ENCODE measurements at places on chromosomes 7 and 10. TPM values are rescaled to one million over a fixed set of nuclear protein-coding genes. Genes with fewer than 3 reads are reported as not detected.

Gene GIMAP6
- total RNA-seq: 28.2 TPM

GRCh38 chr7:84722086-84722485 is 464.8 kb downstream of the SEMA3D start:
- H3K27ac ChIP-seq: no peak overlapping the region
- no peak for DNase-seq
- H3K4me1 ChIP-seq: no peaks in the 10 kb centered on the region
- no peaks in the 10 kb centered on the region for H3K27me3 ChIP-seq
- H3K36me3 ChIP-seq: no peaks in the 10 kb centered on the region

DNA sequence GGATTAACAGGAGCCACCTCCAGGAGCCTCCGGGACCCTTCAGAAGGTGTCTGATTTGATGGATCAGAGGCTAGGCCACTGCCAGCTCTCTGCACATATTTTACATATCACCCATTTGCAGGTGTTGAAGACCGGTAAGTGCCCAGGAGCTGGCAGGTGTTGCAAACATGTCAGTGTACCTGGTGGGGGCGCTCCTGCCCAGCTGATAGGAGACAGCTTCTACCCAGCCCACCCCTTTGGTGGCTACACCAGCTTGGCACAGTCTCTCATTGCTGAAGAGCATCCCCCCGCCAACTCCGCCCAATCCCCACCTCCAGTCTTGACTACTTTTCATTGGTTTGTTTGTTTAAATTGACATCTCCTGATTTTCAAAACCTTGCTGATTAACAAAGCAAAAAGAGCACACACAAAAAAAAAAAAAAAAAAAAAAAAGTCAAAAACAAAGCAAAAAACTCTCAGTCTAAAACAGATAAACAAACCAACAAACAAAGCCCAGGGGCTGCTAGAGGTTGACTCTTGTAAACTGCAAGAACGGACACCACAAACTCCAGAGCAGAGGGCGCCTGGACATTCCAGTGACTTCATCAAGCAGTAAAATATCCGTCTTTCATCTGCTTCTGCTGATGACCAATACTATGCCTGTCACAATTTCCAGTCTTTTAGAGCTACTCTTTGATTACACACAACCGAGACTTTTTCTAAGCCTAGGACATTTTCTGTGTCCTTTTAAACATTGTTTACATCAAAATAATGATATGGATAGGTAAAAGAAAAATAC is 275.3 kb downstream of the NRG3 start:
- no peak overlapping the region for H3K27ac ChIP-seq
- no peaks in the 10 kb centered on the region for H3K36me3 ChIP-seq
- no peak overlapping the region for H3K4me3 ChIP-seq
- DNase-seq: no peak
- H3K27me3 ChIP-seq: no peaks in the 10 kb centered on the region

DNA sequence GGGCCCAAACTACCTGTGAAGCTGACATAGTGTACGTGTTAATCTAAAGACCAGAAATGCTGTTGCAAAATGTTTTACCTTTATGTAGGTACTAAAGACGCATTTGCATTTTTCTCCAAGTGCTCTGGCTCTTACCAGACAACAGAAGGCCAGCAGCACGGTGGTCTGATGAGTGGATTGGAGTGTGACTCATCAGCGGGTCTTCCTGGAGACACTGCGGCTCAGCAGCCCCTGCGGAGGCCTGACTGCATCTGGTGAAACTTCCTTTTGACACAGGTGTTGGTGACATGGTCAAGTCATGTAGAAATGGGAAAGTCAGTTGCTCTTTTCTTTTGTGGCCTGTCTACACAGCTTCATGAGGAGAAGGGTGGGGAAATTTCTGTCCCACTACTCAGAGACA is 723.6 kb downstream of the INHBA start:
- no peak overlapping the region for H3K4me3 ChIP-seq
- no peaks in the 10 kb centered on the region for H3K27me3 ChIP-seq
- no peaks in the 10 kb centered on the region for H3K36me3 ChIP-seq
- H3K4me1 ChIP-seq: no peaks in the 10 kb centered on the region
- no peak for DNase-seq

Gene STARD3NL
- total RNA-seq: 42.9 TPM

DNA sequence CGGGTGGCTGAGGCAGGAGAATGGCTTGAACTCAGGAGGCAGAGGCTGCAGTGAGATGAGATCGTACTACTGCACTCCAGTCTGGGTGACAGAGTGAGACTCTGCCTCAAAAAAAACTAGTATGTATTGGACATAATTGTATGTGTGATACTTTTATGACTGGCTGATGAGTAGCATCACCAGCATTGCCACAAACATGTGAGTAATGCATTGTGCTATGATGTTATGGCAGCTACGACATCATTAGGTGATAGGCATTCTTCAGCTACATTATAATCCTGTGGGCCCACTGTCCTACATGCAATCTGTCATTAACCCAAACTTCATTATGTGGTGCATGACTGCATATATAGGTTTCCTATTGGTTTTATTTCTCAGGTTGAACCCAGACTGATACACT is 352.4 kb downstream of the GALNT17 start:
- H3K27me3 ChIP-seq: no peaks in the 10 kb centered on the region
- DNase-seq: no peak
- no peaks in the 10 kb centered on the region for H3K36me3 ChIP-seq
- H3K4me3 ChIP-seq: no peak overlapping the region
- no peak overlapping the region for H3K27ac ChIP-seq
- H3K4me1 ChIP-seq: no peaks in the 10 kb centered on the region

GRCh38 chr10:116769791-116770190 is 27.4 kb upstream of the HSPA12A start:
- H3K27me3 ChIP-seq: no peaks in the 10 kb centered on the region
- H3K4me1 ChIP-seq: no peaks in the 10 kb centered on the region
- no peaks in the 10 kb centered on the region for H3K36me3 ChIP-seq
- no peak for DNase-seq
- H3K4me3 ChIP-seq: no peak overlapping the region
- H3K27ac ChIP-seq: no peak overlapping the region

DNA sequence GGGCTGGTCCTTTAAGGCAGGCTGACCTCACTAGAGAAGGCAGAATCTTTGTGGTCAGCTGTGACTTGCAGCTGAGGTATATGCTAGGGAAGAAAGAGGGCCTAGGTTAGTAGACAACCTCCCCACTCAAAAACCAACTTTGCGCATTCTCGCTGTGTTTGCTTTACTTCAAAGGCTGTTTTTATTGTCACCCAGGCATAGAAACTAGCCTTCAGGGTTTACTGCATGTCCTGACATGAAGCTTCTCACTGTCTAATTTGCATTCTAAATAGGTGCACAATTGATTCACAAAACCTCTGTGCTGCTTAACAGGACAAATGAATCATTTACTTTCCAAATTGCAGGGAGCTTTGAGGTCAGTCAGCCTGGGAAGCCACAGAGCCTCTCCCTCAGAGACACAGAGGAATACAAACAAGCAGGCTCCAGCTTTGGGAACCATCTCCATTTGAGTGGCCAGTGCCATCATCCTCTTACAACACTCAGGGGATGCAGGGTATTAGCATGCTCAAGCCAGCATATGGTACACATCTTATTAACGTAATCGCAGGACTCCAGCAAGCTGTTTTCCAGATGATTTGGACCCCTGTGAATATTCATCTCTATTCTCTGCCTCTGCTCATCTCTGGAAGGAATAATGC is 596.4 kb upstream of the GHITM start:
- H3K4me3 ChIP-seq: no peak overlapping the region
- H3K36me3 ChIP-seq: no peaks in the 10 kb centered on the region
- H3K4me1 ChIP-seq: no peaks in the 10 kb centered on the region
- no peak overlapping the region for H3K27ac ChIP-seq
- DNase-seq: no peak

Gene CDK5
- total RNA-seq: 8.8 TPM

Gene UPP1
- 32.1 TPM for total RNA-seq

- no peak overlapping the region for H3K4me3 ChIP-seq
- H3K27ac ChIP-seq: no peak overlapping the region
- H3K4me1 ChIP-seq: no peaks in the 10 kb centered on the region
- no peaks in the 10 kb centered on the region for H3K27me3 ChIP-seq
Measured at GRCh38 chr10:17206210-17206709, 4.8 kb upstream of the TRDMT1 start.

Gene TAS2R41
- total RNA-seq: not detected

- no peak for DNase-seq
- no peak overlapping the region for H3K27ac ChIP-seq
- H3K4me1 ChIP-seq: no peaks in the 10 kb centered on the region
Measured at GRCh38 chr7:85022064-85022697, 164.7 kb downstream of the SEMA3D start.

Gene PTPRN2
- total RNA-seq: 1.6 TPM

Gene RBP3
- total RNA-seq: not detected

GRCh38 chr10:76572021-76572420 is 1065.6 kb downstream of the KCNMA1 start:
- no peak overlapping the region for H3K27ac ChIP-seq
- no peak overlapping the region for H3K4me3 ChIP-seq
- no peaks in the 10 kb centered on the region for H3K27me3 ChIP-seq
- H3K36me3 ChIP-seq: no peaks in the 10 kb centered on the region

- no peak for DNase-seq
- H3K4me3 ChIP-seq: no peak overlapping the region
- no peaks in the 10 kb centered on the region for H3K36me3 ChIP-seq
- H3K27me3 ChIP-seq: no peaks in the 10 kb centered on the region
- no peak overlapping the region for H3K27ac ChIP-seq
- no peaks in the 10 kb centered on the region for H3K4me1 ChIP-seq
Measured at GRCh38 chr10:106338486-106338885, 826.0 kb downstream of the SORCS1 start.

GRCh38 chr7:4189131-4189570 is 492.9 kb upstream of the FOXK1 start:
- H3K4me3 ChIP-seq: no peak overlapping the region
- H3K36me3 ChIP-seq: no peaks in the 10 kb centered on the region
- peak overlapping the region; percentile 74 for H3K27ac ChIP-seq
- H3K27me3 ChIP-seq: no peaks in the 10 kb centered on the region

DNA sequence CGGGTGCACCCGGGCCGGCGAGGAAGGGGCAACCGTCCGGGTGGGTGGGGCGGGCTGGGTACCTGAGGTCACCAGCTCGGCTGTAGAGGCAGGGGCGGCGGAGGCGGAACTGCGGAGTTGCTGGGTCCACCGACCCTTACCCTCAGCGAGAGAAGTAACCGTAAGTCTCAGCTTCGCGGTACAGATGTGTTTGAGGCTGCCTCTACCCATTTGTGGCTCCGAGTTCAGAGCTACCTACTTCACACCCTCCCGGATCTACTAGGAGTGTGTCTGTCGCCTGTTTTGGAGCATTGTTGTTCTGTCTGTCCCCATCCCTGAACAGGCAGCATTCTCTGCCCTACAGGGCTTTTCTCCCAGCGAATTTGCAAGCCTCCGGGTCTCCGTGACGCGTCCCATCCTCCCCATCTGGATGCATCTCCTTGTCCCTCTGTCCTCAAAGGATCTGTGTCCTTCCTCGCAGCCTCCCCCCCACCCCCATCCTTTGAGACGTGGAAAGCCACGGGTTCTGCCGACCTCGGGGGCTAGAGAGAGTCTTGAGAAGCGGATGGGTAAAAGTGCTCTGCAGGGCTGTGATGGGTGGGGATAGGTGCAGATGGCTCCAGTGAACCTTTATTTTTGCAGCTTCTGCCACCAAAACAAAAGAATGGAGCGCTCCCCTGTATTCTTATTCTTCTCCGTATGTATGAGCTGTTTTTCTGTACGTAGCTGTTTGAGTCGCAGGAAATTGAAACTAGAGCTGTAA is 757 bp downstream of the ANKIB1 start:
- H3K4me1 ChIP-seq: peaks cover 11% of the 10 kb centered on the region
- peak overlapping the region; percentile 98 for H3K27ac ChIP-seq
- peak overlapping the region; percentile 96 for H3K4me3 ChIP-seq
- H3K27me3 ChIP-seq: no peaks in the 10 kb centered on the region
- no peak for DNase-seq

DNA sequence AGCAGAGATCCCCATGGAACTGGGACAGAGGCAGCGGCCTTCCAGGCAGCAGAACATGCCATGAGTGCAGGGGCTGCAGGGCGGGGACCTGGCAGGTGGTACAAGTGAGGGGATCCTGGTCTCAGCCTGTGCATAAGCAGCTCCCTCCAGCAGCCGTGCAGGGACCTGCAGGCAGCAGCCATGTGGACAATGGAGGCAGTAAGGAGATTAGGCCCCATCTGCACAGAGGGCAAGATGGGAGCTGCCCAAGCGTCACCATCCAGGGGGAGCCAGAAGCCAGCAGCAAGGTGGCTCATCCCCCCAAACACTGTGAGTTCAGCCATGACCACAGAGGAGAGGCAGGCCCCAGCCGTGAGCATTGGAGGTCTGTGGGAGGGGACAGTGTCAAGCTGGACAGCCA is 3.1 kb downstream of the DDC start:
- no peak for DNase-seq
- no peaks in the 10 kb centered on the region for H3K27me3 ChIP-seq
- H3K4me1 ChIP-seq: no peaks in the 10 kb centered on the region
- no peak overlapping the region for H3K27ac ChIP-seq

Gene CUZD1
- total RNA-seq: 0.48 TPM

GRCh38 chr10:120749856-120750566 is 101.2 kb upstream of the WDR11 start:
- no peak overlapping the region for H3K4me3 ChIP-seq
- H3K36me3 ChIP-seq: no peaks in the 10 kb centered on the region
- DNase-seq: no peak

DNA sequence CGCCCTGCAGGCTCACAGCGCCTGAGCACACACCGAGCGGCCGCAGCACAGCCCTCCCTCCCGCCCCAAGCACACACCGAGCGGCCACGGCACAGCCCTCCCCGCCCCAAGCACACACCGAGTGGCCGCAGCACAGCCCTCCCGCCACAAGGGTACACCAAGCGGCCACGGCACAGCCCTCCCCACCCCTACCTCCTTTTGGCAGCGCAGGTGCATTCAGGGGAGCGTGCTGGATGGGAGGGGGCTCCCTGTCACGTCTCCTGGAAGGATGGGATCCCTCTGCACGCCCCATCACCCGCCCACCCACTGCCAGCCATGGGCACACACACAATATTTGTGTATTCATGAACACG is 482.6 kb downstream of the DNAJB6 start:
- no peaks in the 10 kb centered on the region for H3K36me3 ChIP-seq
- no peaks in the 10 kb centered on the region for H3K4me1 ChIP-seq
- H3K4me3 ChIP-seq: no peak overlapping the region
- no peak overlapping the region for H3K27ac ChIP-seq
- peaks cover 15% of the 10 kb centered on the region for H3K27me3 ChIP-seq

DNA sequence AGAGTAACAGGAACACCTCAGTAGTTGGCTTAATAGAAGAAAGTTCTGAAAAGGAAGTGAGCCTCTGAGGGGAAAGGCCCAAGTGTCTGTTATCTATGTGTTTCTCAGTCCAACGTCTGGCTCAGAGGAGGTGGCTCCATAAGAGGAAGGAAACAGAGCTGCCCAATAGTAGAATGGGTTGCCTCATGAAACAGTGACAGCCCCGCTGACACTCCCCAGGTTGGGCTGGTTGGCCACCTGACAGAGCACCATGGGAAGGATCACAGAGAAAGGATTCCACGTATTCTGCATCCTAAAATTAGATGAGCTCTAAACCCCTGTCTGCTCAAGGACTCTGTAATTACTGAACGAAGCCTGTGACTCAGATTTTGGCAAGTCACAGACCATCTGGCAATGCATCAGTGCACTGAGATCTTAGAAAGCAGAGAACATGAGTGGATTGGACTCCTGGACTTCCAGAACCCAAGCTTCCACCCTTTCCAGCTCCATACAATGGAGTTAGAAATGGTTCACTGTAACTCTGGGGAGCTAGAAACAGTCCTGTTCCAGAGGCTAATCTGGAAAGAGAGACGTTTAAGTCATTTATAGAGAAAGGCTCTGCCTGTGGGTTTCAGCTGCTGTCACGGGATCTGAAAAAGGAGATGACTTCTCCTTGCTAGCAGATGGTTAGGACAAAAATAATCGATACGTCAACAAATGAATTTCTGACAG is 2.9 kb downstream of the PKD2L1 start:
- H3K27ac ChIP-seq: no peak overlapping the region
- H3K4me1 ChIP-seq: no peaks in the 10 kb centered on the region
- no peak for DNase-seq
- no peaks in the 10 kb centered on the region for H3K36me3 ChIP-seq

Gene STEAP1B
- total RNA-seq: 0.66 TPM

Gene KCNIP2
- total RNA-seq: 90.4 TPM
